ENCODE measurements at places on chromosomes 11 and 22. TPM values are rescaled to one million over a fixed set of nuclear protein-coding genes. Genes with fewer than 3 reads are reported as not detected.

SYCE3 gene
- not detected for total RNA-seq

KRTAP5-10 gene
- total RNA-seq: not detected

OR5T3 gene
- not detected for total RNA-seq

CYTH4 gene
- total RNA-seq: not detected

MACROD1 gene
- total RNA-seq: 25.9 TPM

EIF3L gene
- 267 TPM for total RNA-seq

EHD1 gene
- 29.4 TPM for total RNA-seq

MFRP gene
- total RNA-seq: not detected

RPS6KA4 gene
- 49.0 TPM for total RNA-seq

SDHAF2 gene
- 40.6 TPM for total RNA-seq

MYOD1 gene
- total RNA-seq: not detected

All from melanocyte of skin (primary cell).